NCI-H2081 treated with DMSO at 0.1 percent for 48 hours (cell line): ENCODE measurements at places on chromosomes 7 and 10.

DNA sequence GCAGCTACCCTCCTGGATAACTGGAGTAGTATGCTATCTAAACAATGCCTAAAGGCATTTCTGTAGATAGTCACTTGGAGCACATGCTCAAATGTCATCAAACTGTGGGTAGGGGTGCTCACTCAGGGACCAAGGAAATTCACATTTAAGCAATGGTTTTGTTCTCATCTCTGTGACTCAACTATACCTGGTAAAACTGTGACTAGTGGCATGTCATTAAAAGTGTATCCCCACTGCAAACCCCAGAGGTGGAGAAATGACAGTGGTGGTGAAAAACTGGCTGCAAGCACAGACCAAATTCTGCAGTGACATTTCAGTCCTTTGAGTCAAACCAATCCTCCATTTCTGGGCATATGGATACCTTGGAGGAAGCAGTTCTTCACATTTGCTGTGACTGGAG, 134.2 kb upstream of the EFCAB10 start:
- DNase-seq: no peak

DNA sequence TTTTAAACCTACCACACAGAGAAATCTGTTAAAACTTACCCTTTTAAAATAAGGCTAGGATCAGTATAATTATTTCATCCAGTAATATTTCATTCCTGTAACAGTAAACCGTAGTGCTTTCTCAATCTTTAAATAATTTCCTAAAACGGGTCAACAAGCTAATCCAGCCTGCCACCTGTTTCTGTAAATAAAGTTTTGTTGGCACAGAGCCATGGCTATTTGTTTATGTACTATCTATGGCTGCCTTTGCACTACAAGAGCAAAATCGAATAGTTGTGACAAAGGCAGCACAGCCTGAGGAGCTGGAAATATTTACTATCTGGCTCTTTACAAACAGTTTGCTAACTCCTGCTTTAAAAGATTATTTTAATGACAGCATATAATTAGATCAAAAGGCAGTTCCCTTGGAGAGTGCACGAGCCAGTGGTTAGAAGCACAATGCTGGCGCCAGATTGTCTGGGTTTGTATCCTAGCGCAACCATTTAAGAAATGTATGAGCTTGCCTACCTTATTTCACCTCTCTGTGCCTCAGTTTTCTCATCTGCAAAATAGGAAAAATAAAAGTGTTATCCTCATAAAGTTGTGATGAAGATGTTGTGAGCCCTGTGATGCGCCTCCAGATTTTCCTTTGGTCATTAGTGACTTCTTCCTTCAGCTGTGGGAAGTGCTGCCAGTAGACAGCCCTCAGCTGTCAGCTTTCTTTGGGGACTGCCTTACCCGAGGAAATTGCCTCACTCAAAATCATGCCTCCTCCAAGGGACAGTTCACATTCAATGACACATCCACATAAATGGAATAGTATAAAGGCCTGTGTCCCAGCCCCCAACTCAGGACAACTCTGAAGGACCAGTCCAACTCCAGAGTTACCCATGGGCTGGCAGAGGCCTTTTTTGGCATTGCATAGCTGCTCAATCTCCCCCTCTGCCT, 11.8 kb upstream of the MIOS start:
- DNase-seq: peak; percentile 67

DNA sequence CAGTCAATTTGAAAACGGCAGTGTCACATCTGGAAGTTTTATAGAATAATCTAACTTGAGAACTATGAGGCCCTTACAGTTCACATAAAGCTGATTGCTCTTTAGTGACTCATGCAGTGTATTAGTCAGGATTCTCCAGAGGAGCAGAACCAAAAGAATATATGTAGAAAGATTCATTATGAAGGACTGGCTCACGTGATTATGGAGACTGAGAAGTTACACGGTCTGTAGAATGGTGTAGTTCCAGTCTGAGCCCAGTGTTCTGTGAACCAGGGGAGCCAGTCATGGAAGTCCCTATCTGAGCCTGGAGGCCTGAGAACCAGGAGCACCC, 21.5 kb downstream of the RBM33 start:
- DNase-seq: no peak

DNA sequence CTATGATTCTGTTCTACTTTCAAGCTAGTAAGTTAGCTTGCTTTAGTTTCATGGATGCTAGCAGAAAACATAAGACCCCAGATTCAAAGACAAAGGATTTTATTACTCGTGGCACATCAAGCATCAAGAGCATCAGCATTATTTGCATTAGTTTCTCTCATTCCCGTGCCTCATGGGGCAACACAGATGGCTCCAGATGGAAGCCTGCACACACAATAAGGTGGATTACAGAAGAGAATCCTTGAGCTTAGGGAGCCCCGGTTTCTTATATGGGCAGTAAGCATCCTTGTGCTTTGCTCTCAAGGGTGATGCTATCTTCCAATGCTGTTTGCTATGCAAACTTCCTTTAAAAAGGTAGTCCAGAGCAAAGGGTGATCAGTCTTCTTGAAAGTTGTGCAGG, 10.7 kb upstream of the CAPZA2 start:
- DNase-seq: no peak

GRCh38 chr10:124558339-124559321, 97.0 kb downstream of the LHPP start:
- DNase-seq: no peak

- no peak for DNase-seq
These were observed 1.8 kb downstream of the HOXA2 start for GRCh38 chr7:27100694-27101170.

- DNase-seq: no peak
These were observed 46.5 kb downstream of the ABCA13 start for GRCh38 chr7:48217753-48218152.

- DNase-seq: no peak
These were observed 207.6 kb upstream of the KLF14 start for GRCh38 chr7:130941322-130942210.

DNA sequence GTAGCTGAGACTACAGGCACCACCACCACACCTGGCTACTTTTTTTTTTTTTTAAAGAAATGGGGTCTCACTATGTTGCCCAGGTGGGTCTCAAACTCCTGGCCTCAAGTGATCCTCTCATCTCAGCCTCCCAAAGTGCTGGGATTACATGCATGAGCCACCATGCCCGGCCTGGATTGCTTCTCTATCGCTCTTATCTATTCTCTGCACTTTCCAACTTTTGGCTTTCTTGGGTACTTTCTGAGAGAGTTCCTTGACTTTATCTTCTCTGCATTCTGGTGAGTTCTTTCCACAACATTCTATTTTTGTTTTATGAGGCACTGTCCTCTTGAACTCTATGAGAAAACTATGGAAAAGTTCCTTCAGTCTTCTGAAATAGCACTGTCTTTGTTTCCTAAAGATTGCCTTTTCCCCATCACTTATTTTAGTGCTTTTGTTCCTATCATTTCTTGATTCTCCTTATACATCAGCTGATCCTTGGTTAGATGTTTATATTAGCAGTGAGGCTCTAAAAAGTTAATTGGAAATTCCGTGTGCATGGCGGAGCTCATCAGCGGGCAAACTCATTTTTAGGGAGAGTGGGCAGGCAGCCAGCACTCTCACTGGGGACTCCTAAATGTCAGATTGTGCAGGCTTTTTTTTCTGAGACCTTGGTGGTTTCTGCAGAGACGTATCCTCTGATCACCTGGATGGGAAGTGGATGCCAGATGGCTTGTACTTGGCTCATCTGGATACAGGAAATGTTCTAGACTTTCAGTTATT, 43.9 kb downstream of the HIP1 start:
- peak; percentile 19 for DNase-seq

DNA sequence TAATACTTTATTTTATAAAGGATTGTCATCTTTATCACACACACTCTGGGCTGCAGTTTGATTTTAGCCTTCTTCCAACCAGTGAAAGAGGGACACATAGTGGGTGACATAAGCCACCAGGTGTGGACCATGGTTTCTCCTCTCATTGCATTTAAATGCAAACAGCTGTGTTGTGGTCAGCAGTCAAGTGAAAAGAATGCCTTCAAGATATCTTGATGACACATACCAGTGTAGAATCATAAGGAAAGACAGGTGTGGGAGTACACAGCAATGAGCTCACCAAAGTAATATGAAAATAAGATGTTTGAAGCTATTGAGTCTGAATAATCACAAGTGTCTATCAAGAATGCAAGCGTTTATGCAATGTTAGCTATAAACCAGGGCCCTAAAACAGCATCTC, 580.0 kb downstream of the XPNPEP1 start:
- DNase-seq: no peak

- DNase-seq: peak; percentile 16
These were observed 21.3 kb upstream of the ELN start for GRCh38 chr7:74006451-74007241.

DNA sequence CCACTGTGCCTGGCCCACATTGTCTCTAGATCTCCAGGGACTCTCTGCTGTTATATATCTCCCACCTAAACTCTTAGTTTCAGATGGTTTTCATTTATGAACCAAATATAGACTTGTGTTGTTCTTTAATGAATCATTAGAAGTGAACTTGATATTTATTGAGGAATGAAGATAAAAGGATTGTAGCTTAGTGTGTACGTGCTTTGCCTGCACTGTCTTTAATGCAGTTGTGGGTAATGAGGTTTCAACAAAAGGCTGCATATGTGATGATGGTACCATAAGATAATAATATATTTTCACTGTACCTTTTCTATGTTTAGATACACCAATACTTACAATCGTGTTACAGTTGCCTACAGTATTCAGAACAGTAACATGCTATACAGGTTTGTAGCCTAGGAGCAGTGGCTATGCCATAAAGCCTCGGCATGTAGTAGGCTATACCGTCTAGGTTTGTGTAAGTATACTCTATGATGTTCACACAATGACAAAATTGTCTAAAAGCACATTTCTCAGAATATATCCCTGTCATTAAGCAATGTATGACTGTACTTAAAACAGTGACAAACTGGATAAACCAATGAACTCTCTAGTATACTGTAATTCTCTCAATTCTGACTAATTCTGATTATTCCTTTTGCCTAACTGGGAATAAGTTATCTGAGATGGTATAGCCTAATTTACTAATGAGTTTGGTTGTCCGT, 25.2 kb downstream of the VCL start:
- no peak for DNase-seq

GRCh38 chr7:19080093-19080492, 37.3 kb downstream of the TWIST1 start:
- no peak for DNase-seq

- no peak for DNase-seq
These were observed 27.3 kb downstream of the BAMBI start for GRCh38 chr10:28704464-28705161.

DNA sequence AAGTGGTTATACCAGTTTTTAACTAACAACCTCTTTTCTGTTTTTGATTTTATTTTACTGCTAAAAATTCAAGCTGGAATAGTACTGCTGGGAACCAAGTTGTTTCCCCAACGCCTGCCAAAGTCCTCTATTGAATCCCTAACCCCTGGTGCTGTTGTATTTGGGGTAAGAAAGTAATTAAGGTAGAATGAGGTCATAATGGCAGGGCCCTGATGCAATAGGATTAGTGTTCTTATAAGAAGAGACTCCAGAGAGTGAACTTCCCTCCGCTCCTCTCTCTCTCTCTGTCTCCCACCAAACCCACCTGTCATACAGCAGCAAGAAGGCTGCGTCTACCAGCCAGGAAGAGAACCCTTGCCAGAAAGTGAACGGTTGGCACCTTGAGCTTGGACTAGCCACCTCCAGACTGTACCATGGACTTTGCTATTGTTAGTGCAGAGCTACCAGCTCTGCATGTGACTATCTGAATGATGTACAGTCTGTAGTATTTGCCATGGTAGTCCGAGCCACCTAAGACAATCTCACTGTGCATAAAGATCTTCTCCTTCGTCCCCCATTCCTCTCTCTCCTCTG, 86.5 kb upstream of the KLF6 start:
- no peak for DNase-seq

GRCh38 chr7:23331132-23331531, 32.0 kb downstream of the MALSU1 start:
- DNase-seq: no peak

DNA sequence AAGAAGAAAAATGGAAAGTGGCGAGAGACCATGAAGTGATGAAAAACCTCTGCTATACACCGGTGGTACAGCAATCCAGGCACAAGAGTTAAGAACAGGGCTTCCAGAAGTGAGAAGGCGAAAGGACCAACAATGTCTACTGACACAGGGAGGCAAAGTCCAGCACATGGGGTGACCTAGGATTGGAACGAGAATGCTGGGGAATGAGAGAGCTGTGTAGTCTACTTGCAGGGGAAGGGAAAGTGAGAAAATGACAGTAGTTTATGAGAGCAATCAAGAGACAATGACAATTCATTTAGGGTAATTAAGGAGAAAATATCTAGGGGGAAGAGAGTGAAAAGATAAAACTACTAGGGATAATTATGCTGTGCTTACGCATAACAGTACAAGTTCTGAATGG, 169.2 kb downstream of the SLC25A13 start:
- DNase-seq: no peak

DNA sequence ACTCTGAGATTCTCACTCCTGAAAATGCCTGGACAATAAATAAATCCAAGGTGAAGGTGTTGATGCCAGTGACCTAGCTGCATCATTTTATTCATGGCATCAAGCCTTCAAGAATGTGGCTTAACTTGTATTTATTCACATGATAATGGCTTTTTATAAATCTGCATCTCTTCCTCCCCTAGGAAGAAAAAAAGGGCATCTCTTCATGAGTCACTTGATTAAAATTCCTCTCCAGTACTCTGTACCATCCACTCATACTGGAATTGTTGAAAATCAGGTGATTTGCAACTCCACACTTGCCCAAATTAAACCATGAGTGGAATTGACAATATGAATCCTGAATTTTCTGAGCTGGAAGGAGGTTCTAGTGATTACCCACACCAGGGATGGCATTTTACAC, 30.2 kb downstream of the PTPRE start:
- no peak for DNase-seq

GRCh38 chr10:86349474-86349873, 17.1 kb downstream of the GRID1 start:
- no peak for DNase-seq

DNA sequence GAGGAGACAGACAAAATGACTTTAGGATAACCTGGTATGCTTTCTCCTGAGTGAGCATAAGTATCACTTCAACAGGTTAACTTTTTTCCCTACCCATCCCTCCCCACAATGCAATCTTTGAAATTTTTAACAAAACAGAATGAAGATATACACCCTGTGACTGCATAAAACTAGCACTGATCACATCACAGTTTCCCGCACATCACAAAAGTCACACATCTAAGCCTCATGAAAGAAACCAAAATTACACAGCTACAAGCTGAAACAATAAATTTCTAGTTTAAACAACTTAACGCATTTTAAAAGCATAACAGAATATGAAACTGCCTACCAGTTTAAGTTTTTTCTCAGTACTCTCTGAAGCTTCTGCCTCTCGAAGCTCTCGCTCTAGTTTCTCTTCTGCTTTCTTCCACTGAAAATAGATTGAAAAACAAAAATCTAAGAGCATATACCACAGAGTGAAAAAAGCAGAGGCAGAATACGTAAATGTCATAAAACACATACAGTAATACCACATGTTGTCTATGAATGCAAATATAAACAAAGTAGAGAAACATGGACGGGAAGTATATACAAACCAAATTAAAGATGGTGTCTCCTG, 18.1 kb downstream of the NOC3L start:
- no peak for DNase-seq
